ENCODE measurements at places on chromosomes 6 and 20.

DNA sequence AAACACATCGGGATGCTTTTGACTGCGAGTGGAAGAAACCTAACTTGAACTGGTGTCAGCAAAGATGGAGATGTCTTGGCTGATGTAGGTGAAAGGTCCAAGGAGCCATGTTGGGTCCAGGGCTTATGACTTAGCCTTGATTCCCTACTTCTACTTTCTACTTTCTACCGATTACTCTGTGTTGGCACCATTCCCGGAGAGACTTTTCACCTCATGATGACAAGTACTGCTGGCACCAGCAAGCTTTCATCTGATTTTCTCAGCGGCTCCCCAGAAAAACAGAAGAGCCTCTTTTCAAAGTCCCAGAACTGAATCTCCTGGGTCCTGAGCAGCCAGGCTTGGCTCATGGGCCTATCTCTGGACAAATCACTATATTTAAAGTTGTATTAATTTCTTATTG, 4.9 kb upstream of the EDN3 start:
- no peak for DNase-seq

DNA sequence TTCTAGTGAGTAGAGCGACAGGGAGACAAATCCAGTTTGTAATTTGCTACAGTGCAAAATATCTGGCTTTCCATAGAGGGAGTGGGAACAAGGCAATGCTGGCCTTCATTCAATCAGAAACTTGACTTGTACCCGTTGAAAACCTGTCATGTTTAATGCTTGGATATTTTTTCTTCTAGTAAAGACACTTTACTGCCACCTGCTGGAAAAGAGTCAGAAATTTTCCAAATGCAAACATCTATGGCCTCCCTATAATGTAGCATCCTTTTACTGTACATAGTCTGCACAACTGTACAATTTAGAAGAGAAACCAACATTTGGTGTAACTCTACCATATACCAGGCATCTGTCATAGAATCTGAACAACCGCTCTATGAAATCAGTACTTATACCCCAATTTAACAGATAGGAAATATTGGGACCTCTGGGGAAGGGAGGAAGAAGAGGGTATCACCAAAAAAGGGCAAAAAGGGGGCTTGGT, 16.7 kb upstream of the TBC1D20 start:
- DNase-seq, result peak; percentile 59

DNA sequence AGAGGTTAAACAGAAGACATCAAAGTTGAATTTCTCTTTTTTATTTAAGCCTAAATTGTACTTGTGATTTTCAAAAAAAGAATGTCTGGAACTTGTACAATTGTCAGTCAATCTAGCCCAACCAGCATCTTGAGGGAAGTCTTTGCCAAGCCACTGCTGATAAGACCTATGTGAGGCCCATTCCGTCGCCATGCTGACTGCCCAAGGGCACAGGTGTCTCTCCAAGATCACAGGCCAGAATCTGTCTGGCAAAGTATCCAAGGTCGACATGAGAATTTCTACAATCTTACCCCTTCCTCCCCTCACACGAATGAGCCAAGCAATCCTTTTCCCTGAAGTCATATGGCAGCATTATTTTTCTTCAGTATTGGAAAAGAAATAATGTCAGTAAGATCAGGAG, 614.5 kb downstream of the CBLN4 start:
- DNase-seq, result no peak

DNA sequence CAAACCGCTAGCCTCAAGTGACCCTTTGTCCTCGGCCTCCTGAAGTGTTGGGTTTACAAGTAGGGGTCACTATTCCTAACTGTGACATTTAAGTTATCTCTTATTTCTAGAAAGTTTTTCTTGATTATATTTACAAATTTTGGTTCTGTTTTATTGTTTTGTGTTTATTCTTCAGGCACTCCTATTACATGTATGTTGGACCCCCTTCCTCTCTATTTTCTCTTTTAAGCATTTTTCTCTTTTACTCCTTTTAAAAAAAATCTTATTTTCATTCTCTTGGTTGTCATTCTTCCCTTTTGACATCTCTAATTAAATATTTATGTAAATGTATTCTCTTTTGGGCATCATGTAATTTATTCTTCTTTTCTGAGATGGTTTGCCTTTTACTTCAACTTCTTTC, 50.4 kb upstream of the MAP3K7 start:
- no peak for DNase-seq

GRCh38 chr6:74879976-74880375, 325.9 kb downstream of the COL12A1 start:
- no peak for DNase-seq

GRCh38 chr6:332671-333070, 40.4 kb downstream of the DUSP22 start:
- no peak for DNase-seq

- no peak for DNase-seq
Measured at GRCh38 chr6:45961125-45961524, 54.5 kb downstream of the CLIC5 start.

DNA sequence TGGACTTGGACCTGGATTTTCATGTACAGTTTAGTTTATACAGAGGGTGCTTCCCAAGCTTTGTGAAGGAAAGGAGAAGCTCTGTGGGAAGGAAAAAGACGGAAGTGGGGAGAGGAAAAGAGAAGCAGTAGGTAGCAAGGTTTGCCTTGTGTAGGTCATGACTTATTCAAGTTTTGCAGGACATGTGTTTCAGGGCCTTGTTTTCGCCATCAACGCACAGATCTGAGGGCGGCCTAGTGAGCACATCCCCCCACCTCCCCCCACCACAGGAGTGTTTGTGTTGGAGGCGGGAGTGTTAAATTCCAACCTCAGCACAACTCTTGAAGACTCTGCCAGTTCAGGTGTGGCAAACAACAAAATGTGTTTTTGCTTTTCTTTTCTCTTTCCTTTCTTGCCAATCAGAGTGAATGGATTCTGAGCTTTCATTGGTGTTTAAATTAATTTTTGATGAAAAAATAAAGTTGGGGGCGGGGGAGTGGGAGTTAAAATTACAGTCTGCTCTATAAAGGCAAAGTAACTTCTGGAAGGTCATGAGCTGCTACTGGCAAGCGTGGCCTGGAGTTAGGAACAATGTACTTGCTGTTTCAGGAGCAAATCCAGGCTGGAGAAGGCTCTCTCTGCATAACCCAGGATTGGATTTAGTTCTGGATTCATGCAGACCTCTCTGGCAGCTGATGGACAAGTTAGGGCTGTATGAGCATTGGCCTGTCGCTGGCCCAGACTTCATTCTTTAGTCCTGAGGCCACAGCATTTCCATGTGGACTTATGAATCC, 338.5 kb downstream of the CD83 start:
- DNase-seq, result no peak

GRCh38 chr6:135990439-135990838, 138.9 kb downstream of the PDE7B start:
- DNase-seq, result no peak

- no peak for DNase-seq
Measured at GRCh38 chr6:118288355-118289124, 259.6 kb upstream of the PLN start.

GRCh38 chr6:27414300-27414699, 25.7 kb downstream of the ZNF391 start:
- DNase-seq, result no peak

- no peak for DNase-seq
Measured at GRCh38 chr6:169787797-169788196, 36.4 kb downstream of the ERMARD start.

- DNase-seq, result no peak
Measured at GRCh38 chr6:89729818-89730217, 89.8 kb downstream of the MDN1 start.

GRCh38 chr6:139470997-139471396, 96.5 kb upstream of the CITED2 start:
- no peak for DNase-seq

- DNase-seq, result no peak
Measured at GRCh38 chr6:144602523-144603180, 317.5 kb downstream of the UTRN start.

DNA sequence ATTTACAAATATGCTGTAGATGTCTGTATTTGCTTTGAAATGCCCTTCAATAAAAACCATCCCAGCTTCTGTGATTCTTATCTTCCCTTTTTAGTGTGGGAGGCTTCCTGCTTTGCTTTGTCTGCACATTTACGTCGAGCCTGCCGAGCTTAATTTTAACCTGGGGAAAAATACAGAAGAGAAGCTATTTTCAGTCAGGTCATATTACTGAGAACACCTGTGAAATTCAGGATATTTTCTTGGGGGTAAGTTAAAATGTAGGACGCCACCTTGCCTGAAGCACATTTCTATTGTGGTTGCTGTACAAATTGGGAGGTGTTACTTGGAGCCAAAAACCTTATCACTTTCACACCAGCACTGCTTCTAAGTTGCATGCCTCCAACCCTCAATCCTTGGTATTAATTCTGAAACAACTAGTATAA, 43.6 kb upstream of the FUCA2 start:
- DNase-seq, result no peak

DNA sequence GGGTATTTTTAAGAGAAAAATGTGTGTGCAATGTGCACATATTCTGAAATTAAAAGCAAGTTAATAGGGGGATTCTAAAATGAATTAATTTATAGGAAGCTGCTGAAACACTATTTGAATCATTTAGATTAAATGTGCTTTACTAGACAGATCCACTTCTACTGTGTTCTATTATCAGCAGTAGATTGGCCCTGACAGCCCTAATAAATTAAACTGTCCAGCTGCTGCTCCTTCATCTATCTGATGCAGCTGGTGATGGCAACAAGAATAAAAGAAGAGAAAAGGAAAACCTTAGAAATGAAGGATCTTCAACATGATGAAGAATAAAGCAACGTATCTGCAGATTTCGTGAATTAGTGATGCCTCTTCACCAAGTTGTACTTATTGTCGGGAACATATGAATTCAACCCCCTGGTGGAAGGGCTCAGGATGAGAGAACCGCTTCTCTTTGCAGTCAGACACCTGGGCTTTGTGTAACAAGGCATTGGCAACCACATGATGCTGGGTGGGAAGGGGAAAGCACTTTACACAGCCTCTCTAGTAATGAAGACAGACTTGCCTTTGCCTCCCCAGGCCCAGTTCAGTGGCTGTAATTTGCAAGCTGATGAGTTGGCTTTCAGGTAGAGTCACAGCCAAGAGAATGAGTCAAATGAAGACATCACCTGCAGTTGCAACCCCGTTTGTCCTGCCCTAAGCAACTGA, 94.4 kb downstream of the LAMP5 start:
- DNase-seq, result no peak

GRCh38 chr6:5828296-5828695, 178.4 kb downstream of the NRN1 start:
- no peak for DNase-seq

- no peak for DNase-seq
Measured at GRCh38 chr20:34815636-34816035, 9.8 kb downstream of the NCOA6 start.

GRCh38 chr6:22670605-22671004, 101.2 kb downstream of the HDGFL1 start:
- DNase-seq, result no peak

- no peak for DNase-seq
Measured at GRCh38 chr20:53890443-53891305, 179.7 kb downstream of the BCAS1 start.

- DNase-seq, result no peak
Measured at GRCh38 chr6:149900620-149901443, 2.9 kb upstream of the RAET1E start.

DNA sequence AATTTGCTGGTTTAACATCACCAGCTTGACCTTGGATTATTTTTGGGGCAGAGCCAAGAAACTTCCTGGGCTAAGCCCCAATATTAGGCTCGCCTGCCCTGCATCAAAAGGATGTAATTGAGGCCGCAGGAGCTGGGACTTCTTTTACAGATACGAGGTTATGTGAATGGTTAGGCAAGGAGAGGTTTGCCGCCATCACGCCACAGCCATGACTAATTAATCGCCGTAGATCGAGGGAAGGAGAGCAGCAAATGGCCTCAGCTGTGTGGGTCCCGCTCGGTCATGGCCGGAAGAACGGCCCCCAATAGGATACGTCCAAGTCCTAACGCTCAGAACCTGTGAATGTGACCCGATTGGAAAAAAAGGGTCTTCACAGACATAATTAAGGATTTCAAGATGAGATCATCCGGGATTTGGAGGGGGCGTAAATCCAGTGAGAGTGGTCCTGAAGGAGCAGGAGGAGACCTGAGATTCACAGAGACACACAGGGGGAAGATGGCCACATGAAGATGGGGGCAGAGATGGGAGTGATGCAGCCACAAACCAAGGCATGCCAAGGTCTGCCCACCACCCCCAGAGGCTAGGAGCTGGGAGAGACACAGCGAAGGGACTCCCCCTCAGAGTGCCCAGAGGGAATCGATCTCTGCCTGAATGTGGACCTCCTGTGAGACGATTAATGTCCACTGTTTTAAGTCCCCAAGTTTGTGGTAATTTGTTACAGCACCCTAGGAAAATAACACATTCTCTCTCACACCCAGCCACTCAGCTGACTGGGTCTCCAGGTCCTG, 10.0 kb upstream of the BNIP5 start:
- DNase-seq, result no peak

DNA sequence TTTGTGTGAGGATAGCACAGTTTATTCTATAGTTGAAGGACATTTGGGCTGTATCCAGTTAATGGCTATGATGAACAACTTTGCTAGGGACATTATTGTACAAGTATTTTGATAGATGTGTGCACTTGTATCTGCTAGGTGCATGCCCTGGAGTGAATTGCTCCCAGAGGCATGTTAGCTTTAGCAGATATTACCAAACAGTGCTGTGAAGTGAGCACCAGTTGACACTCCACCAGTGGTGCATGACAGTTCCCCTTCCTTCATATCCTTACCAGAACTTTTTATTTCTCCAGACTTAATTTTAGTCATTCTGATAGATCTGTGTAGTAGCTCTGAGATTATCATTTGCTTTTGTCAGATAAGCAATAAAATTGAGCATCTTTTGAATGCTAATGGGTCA, 48.9 kb upstream of the ENPP5 start:
- DNase-seq, result no peak

- DNase-seq, result no peak
Measured at GRCh38 chr6:119978274-119978889, 628.8 kb upstream of the MAN1A1 start.

DNA sequence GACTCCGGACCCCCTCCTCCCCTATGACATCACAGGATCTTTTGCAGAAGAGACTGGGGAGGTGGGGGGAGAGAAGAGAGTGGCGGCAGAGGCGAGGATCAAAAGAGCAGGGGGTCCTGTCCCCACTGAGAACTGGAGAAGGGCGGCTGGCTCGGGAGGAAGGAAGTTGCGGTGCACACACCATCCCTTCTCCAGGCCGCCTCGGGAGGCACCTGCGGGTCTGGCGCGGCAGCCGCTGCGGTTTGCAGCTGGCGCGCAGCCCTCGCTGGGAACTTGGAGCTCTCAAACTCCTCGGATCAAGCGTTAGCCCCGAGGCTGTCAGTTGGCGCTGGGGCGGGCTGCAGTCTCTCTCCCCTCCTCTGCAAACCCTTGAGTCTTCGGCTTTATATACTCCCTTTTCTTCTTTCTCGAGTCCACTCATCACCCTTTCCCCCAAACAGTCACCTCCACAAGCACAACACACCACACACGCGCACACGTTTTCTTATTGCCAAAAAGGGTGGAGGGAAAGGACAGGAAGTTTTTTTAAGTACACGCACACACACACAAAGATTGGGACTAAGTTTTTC, 180.7 kb downstream of the TBXT start:
- DNase-seq, result no peak

- no peak for DNase-seq
Measured at GRCh38 chr6:111484633-111484930, 1.6 kb upstream of the REV3L start.

All from NCI-H748 treated with DMSO at 0.1 percent for 48 hours (cell line).